WTC11 (cell line): ENCODE measurements at places on chromosomes 16 and 17. TPM values are rescaled to one million over a fixed set of nuclear protein-coding genes. Genes with fewer than 3 reads are reported as not detected.

DNA sequence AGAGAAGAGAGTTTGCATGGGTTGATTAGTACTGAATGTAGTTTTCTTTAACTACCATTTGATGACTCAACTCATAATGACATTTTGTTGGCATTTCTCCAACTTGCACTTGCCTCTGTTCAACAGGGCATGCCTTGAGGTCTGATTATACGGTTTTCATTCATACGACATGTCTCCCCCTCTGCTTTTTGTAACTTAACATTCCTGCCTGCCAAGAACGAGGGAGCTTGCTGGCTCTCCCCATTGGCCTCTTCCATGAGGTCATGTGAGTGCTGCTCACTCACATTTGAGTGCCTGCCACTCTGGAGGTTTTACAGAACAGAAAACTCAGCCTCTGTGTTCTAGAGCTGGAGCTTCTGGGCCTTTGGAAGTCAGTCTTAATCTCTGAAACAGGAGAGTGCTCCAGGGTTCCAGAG lies 19.7 kb downstream of the MAP2K6 start:
- DNase-seq, result no peak

DNA sequence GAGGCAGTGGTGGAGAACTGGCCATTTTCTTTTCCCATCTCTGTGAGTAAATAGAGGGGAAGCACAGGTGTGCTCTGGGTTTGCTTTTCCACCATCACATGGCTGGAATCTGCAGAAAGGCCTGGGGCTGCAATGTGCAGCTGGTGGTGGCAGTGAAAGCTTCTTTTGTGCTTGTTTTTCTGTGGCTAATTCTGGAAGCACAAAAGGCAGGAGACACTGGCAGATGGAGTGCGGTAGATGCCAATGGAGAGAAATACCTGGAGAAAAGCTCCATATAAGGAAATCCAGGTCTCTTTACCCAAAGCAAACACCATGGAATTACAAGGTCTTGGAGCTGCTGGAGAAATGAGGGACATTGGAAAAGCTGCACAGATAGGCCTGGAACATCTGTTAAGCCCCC lies 146.9 kb downstream of the HAPSTR1 start:
- no peak for DNase-seq

DNA sequence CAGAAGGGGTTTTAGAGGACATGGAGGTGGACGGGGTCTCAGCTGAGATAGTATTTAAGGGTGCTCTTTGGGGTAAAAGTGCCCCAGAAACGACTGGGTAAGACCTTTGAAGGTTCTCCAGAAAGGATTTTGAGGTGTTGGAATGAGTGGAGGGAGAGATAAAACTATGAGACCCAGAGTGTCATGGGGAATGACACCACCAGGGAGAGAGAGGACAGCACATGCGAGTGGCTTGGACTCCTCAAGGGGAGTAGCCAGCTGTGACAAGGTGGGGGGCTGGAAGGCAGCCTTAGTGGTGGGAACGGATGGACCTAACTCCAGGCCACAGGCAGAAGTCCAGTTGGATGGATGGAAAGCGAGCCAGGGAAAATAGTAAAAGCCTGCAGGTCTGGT lies 19.2 kb upstream of the PITPNM3 start:
- DNase-seq, result no peak

DNA sequence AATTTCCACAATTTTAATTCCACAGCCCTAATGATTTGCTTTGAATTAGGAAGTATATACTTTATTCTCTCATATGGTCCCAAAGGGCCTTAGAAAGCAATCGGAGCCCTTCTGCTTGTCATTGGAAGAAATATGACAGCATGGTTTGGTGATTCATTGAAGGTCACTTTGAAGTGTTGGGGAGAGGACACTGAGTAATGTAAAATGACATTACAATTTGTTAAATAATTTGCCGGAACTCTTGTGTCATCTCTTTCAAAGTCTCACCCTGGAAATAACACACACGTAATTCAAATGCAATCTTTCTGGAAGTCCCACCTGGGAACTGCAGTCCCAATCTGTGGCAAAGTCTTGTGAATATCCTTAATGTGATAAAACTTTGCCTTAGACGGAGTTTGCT lies 59.8 kb downstream of the BMERB1 start:
- DNase-seq, result no peak

DNA sequence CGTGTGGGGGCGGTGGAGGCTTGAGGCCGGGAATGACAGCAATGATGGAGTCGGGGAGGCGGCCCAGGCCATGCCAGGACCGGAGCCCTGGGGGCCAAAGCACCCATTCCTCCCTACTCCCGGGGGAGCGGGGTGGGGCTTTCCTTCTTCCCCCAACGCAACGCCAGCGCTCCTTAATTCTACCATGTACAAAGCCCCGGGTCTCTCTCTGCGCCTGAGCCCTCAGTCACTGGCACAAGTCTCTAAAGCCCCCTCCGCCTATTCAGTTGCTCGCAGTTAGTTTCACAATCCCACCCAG lies 245 bp upstream of the RNF227 start:
- no peak for DNase-seq

SULT1A4 gene
- 1.1 to 3.1 TPM (median 2.1 TPM) in 3 replicates for total RNA-seq

GRCh38 chr17:5621026-5621425 lies 36.7 kb upstream of the NLRP1 start:
- no peak for DNase-seq

- DNase-seq, result no peak
Measured at GRCh38 chr16:4318451-4318910, 2.6 kb downstream of the GLIS2 start.

DNA sequence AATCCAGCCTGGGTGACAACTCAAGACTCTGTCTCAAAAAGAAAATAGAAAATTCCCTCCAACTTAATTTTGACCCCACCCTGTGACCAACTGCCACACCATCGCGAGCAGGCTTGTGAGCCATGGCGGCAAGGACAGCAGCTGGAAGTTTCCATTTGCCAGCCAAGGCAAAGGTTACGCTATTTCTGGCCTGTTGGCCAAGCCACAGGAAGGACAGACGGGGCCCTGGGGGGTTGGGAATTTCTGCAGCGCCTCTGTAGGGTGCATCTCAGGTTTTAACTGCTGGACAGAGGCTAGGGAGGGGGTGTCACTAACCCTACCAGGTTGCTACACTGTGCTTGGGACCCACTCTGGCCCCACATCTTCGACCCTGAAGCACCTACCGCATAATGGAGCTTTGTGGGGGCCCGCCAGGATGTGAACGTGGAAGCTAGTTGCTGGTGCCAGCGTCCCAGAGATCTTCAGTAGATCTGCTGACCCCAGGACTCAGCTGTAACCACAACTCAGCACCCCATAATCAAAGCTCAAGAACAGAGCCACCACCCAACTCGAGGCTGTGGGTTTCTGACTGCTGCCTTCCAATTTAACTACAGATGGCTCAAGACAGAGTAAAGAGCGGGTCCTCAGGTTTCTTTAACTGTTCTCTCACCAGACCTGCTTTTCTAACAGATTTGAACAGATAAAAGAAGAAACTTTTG lies 10.9 kb downstream of the KIFC3 start:
- no peak for DNase-seq

CYGB gene
- total RNA-seq, result 3.6 to 5.3 TPM (median 5.1 TPM) in 3 replicates

DNA sequence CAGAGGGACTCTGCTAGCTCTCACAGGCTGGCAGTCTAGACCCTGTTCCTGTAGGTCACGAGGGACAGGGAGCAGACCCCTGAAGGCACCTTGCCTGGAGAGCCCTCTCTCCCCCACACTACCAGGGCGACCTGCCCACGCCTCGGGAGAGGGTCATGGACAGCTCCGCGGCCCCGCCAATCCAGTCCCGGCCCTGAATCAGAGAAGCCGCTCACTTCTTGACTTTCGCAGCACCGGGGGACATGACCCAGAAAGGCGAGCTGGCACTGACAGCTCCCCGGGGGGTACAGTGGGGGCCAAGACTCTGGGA lies 5.1 kb downstream of the KIFC3 start:
- no peak for DNase-seq

DNA sequence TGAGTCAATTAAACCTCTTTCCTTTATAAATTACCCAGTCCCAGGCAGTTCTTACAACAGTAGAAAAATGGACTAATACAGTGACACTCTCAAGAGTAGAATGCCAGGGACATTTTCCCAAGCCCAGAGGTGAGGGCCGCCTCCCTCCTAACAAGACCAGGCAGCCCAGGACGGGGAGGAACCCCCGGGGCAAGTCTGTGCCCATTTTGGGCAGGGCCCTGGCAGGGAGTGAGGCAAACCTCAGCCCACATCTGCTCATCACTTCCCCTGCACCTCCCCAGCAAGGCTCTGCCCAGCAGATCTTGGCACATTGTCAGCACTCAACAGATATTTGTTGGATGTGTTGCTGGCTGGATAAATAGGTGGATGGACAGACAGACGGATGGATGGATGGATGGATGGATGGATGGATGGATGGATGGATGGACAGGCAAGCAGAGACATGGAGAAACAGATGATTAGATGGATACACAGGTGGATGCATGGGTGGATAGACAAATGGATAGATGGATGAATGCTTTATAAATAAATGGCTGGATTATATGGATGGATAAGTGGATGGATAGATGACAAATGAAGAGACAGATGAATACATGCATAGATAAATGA lies 271.3 kb downstream of the PARN start:
- no peak for DNase-seq

DBNDD1 gene
- 74.8 to 77.0 TPM (median 75.0 TPM) in 3 replicates for total RNA-seq

DNA sequence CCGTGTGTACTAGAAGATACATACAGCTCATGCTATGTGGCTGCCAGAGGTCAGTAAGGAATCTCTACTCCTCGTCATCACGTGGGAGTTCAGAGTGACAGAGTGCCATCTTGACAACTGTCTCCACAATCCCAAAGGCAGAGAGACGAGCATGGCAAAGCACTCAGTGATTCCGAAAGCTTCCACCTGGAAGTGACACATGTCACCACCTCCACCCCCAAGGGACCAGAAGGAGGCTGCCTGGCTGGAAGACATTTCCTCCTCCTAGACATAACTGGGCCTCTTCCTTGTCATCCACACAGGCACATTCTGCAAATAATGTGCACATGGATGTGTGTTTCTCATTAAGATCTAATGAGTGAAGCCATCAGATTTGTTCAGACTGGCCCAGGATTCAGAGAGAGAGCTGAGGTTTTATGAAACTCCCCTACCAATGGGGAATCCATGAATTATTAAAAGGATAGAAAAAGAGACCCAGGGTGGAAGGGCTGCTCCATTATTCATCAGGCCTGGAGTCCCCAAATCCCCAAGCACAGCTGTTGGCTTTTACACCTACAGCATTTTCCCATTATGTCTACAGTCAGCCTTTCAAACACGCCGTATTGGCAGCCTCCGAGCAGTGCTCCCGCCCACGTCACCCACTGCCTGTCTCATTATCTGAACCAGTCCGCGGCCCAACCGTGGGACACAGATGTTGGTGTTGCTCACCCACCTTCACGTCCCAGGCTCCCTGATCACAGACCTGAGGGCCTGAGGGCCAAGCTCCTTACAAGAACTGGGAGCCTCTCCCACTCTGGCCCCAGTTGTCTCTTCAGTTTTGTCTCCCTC lies 3.3 kb upstream of the CACNG5 start:
- DNase-seq, result no peak

CDH13 gene
- 0.48 to 0.81 TPM (median 0.62 TPM) in 3 replicates for total RNA-seq

USP6 gene
- total RNA-seq, result 0.20 to 0.25 TPM (median 0.23 TPM) in 3 replicates

- peak; percentile 8 for DNase-seq
Measured at GRCh38 chr17:40530531-40530994, 29.1 kb upstream of the TNS4 start.

CNEP1R1 gene
- total RNA-seq, result 13.2 to 13.8 TPM (median 13.7 TPM) in 3 replicates

GRCh38 chr17:16361874-16362273 lies 8.6 kb upstream of the CENPV start:
- DNase-seq, result no peak

CD300H gene
- not detected in 3 replicates for total RNA-seq

GRCh38 chr17:43341715-43342588 lies 56.8 kb upstream of the ARL4D start:
- no peak for DNase-seq

DNA sequence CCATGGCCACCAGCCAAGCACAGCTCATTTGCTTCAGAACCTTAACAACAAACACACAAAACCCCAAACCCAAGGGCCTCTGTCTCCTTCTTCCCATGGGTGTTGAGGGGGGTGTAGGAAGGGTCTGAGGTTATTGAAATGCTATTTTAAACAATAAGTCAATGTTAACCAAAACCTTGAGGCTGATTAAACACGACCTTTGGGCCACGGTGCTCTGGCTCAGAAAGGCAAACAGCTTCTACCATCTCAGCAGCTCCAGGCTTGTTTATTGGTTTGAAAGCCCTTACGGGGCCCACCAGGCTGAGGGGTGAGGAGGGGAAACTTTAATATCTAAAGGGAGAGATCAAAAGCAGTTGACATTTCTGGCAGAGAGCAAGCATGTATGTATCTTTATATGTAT lies 185.7 kb upstream of the IRX6 start:
- DNase-seq, result no peak

DNA sequence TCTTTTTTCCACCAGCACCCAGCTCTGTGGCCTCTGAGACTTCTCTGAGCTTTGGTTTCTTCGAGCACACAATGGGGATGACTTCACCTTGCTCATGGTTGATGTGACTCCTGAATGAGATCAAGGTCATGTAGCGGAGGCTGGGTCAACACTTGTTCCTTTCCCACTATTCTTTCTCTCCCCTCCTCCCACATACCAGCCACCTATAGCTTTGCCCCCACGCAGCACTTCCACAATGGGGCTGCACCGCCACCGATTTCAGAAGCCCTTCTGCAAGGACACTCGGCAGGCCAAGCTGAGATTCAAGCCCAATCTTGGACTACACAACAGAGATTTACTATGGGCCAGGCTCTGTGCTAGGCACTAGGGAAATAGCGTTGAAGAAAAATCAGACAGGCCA lies 14.4 kb downstream of the TRIM25 start:
- no peak for DNase-seq

TEKT5 gene
- 0.60 to 1.1 TPM (median 0.82 TPM) in 3 replicates for total RNA-seq

DNA sequence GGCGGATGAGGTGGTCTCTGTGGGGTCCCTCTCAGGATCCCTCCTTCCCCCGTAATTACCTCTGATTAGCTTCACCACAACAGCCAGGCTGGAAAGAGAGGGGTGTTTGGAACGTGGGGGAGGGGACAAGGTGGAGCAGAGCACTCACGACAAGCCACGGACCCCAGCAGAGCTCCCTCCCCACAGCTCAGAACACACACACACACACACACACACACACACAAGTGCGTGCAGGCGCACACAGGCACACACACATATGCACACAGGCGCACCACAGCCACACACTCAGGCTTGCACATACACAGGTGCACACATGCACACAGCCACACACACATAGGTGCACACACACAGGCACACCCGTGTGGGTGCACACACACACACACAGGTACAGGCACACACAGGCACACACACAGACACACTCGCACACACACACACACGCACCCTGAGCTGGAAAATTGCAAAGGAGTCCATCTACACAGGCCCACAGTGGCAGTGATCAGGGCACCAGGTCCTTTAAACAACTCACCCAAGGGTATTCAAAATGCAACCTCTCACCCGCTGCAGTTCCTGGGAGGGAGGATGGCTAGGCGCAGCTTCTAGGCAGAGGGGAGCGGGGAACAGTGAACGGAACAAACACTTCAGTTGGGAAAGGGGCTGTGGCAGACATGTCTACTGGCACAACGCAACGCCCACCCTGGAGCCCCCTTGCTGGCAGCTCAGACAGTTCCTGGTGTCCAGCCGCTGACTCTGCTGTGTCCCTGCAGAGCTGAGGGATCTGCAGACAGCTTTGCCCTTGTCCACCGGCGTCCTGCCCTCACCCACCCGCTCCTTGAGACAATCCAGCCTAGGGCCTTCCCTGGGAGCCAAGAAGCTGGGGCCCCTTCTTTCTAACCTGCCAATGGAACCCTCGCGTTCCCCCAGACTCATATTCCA lies 59.9 kb upstream of the DLX4 start:
- DNase-seq, result no peak

- DNase-seq, result no peak
Measured at GRCh38 chr17:12709063-12709462, 43.4 kb downstream of the MYOCD start.

NEUROD2 gene
- total RNA-seq, result not detected in 3 replicates

GRCh38 chr16:22188267-22188594 lies 17.8 kb upstream of the EEF2K start:
- no peak for DNase-seq

- no peak for DNase-seq
Measured at GRCh38 chr17:3308603-3309002, 10.4 kb upstream of the OR3A1 start.
